ENCODE measurements at places on chromosomes 5 and 9.

DNA sequence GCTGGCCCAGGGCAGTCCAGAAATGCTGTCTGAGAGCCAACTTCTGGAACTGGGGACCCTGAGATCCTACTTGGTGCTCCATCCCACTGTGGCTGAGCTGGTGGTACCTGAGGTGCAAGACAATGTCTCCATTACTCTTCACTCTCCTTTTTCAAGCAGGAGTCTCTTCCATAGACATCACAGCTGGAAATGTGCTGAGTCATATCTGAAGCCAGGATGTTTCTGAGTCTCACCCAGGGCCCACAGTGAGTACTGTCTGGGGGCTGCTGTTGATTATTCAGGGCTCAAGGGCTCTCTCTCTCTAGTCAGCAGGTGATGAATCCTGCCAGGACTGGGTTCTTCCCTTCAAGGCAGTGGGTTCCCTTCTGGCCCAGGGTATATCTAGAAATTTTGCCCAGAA is 145.2 kb upstream of the TAS2R1 start:
- DNase-seq = no peak

- no peak for DNase-seq
Measured at GRCh38 chr5:143261748-143262392, 141.6 kb downstream of the NR3C1 start.

DNA sequence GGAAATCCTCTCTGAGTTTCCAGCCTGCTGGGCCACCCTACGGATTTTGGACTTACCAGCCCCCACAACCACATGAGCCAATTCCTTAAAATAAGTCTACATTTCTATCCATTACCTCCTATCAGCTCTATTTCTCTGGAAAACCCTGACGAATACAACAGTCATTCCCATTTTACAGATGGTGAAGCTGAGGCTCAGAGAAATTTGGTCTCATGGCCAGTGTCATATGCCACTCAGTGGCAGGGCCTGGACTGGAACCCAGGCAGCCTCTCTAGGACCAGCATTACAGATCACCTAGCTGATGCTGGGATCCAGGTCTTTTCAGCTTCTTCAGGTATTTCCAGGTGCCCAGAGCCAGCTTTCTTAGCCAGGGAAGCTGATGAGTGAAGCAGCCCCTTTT is 45.0 kb upstream of the SH3PXD2B start:
- no peak for DNase-seq

DNA sequence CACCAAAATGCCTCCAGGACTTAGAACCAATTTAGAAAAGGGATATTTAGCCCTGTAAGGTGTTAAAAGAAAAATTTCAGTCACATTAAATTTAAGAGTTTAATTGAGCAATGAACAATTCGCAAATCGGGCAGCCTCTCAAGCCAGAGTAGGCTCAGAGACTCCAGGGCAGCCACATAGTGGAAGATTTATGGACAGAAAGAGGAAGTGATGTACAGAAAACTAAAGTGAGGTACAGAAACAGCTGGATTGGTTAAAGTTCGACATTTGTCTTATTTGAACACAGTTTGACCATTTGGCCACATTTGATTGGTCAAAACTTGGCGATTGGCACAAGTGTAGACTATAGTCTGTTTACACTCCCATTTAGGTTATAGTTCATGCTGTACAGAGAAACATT is 525.9 kb upstream of the ZNF608 start:
- DNase-seq = no peak

DNA sequence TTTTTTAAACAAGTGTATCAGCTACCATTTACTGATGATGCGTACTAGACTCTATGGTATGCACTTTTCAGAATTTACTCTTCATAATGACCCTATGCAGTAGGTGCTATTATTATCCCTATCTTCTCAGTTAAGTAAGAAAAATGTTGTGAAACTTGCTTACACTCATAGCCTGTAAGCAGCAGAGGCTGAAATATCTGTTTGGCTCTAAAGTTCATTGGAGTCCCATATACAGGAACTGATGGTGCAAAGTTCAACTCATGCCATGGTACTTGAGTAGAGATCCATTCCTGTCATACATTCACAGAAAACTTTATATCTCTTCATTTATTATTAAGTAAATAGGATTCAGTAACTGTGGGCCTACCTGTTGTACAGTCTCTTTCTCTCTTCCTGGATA is 41.4 kb upstream of the CCDC112 start:
- DNase-seq = no peak

DNA sequence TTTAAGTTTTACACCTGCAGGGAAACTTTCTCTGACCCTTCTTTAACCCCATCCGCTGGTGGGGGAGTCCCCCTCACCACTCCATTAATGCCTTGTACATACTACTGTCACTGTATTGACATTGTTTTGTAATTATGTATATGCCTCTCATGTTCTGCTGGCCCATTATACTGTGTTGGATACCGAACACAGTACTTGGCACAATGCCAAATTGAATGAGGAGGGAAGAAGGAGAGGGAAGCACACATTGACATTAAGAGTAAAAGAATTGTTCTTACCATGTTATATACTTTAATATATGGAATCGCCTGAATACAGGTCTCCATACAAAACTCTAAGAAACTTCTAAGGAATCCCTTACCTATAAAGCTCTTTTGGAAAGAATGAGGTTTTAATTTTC is 73.6 kb upstream of the GRHPR start:
- DNase-seq = no peak

DNA sequence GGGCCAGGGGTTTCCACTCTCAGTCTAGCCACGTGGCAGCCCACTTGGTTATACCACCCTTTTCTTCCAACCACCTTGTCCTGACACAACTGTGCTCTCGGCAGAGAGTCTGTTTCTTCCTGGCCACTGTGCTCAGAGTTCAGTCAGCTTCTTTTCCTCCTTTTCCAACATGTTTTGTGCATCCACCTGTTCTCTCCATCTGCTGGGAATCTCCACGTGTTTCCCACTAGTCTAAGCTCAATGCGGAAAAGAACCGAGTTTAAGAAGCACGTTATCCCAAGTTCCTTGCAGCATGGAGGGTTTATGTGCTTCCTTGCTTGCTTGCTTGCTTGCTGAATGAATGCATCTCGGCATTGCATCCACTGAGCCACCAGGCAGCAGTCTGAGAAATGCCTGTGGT is 543.6 kb upstream of the DAP start:
- no peak for DNase-seq

DNA sequence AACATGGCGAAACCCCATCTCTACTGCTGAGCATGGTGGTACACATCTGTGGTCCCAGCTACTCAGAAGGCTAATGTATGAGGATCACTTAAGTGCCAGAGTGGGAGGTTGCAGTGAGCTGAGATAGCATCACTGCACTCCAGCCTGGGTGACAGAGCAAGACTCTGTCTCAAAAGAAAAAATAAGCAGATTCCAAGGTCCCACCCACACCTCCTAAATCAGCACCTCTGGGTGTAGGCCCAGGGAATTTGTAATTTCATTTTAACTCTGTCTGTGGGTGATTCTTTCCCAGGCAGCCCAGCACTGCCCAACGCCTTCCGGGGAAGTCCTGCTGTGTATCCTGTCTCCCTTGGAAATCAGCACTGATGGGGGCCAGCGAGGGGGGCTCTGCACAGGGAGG is 12.5 kb downstream of the CAMK2A start:
- no peak for DNase-seq

- no peak for DNase-seq
Measured at GRCh38 chr5:128919542-128919941, 45.7 kb upstream of the SLC27A6 start.

DNA sequence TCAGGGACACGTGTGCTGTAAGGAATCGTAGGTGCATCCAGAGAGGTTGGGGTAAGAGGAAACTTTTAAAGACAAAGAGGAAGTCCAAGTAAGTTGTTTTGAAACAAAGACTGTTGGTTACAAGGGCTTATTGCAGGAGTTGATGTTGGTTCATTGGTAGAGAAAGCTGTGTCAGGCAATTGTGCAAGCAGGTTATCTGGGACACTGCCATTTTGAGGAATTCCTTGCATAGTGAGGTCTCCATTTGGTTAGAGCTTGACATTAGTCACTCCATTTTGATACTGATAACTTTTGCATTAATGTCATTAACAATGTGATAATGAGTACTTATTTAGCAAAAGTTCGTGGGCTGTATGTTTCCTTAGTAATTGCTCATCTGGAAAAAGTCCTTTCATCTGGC is 24.9 kb downstream of the CNOT6 start:
- no peak for DNase-seq

DNA sequence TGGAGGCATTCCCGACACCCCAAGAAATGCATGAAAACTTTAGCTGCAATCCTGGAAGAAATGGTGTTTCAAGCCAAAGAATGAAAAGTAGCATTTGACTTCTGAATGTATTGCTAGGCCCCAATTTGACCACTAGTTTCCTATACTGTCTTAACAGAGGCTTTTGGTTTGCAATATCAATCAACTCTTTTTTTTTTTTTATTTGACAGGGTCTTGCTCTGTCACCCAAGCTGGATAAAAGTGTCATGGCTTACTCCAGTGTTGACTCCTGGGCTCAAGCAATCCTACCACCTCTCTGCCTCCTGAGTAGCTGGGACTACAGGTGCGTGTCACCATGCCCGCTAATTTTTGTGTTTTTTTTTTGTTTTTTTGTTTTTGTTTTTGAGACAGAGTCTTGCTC is 3.2 kb upstream of the GPR107 start:
- DNase-seq = no peak

DNA sequence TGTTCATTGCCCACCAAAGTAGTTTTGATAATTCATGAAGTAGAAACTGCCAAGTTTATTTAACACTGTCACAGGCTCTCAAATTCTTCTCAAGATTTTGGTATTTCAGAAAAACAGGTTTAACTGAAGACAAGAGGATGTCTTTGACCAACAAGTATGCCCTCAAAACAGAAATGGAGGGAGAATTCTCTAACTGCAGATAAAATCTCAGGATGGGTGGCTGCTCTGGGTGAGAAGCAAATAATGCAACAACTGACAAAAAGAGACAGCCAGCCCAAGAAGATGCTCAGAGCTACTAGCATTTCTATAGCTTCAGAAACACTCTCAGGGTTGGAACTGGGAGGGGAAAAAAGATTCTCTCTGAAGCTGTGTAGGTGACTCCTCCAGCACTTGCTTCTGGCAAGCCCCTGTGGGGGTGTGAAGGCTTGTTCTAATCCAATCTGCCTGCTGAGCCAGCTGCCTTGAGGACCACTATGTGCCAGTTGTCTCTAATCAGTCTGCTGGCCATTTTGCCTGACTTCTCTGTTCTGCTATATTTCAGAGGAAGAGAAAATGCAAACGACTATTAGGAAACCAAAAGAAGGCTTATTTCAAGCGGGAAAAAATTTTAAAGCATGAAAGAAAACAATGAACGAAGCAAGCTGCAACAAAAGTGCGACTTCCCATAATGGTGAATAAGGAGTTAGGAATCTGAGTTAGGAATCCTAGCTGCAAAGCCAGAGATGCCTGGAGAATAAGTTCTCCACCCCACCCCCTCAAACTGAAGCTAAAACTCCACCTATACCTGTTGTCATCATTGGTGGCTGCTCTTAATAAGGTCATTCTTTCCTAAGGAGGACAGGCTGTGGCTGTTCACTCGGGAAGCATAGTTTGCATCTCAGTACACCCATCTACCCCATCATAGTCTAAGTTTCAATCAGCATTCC is 147.5 kb downstream of the GNAQ start:
- DNase-seq = no peak

DNA sequence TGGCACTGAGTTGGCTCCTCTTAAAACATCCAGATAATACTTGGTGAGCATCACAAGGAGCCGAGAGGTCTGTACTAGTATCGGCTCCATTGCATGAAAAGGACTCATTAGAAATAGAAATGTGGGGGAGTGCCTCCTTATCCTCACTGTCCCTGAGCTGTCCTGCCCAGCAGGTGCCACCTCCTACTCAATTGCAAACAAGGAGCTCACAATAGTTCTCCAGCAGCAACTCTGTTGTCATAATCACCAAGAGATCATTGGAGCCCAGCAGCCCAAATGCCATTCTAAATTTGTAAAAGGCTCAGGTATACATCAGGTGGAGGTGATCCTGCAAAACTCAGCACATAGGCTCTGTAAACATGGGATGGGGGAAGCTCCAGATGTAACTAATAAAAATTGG is 99.1 kb downstream of the PLK2 start:
- no peak for DNase-seq

DNA sequence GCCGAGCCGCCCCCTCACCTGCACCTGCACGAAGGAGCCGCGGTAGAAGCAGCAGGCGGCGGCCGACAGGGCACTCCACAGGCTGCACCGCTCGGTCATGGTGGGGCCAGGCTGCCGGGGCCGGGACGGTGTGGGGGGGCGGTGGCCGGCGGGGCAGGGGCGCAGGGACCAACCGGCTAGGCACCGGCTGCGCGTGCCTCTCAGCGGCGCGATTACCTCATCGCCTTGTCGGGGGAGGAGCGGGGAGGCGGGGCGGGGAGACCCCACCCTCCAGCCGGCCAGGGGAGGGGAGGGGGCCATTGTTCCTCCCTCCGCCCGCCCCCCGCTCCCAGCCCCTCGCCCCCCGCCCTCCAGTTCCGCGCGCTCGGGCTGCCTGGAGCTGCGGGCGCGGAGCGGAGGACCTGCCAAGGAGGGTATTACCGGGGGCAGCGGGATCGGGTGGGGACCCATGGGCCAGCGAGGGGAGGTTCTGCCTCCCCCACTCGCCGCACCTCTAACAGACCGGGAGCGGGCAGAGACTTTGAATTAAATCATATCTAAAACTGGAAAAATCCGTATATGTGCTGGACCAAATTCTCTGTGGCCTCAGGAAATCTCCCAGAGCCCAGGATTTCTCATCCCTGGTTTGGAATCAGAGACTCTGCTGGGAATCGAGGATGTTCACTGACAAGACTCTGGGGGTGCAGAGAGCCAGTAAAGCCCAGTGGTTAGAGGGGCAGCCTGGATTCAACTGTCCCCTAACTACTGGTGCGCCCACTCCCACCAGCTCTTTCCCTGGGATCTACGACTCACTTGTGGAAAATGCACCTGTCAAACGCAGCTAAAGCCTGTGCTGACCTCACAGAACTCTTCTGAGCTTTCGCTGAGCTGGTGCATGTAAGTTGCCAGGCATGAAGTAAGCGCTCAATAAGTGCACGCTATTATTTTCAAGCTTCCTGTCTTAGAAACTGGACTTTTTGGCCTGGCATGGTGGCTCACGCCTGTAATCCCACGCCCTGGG is 20.3 kb upstream of the TOR2A start:
- DNase-seq = no peak

DNA sequence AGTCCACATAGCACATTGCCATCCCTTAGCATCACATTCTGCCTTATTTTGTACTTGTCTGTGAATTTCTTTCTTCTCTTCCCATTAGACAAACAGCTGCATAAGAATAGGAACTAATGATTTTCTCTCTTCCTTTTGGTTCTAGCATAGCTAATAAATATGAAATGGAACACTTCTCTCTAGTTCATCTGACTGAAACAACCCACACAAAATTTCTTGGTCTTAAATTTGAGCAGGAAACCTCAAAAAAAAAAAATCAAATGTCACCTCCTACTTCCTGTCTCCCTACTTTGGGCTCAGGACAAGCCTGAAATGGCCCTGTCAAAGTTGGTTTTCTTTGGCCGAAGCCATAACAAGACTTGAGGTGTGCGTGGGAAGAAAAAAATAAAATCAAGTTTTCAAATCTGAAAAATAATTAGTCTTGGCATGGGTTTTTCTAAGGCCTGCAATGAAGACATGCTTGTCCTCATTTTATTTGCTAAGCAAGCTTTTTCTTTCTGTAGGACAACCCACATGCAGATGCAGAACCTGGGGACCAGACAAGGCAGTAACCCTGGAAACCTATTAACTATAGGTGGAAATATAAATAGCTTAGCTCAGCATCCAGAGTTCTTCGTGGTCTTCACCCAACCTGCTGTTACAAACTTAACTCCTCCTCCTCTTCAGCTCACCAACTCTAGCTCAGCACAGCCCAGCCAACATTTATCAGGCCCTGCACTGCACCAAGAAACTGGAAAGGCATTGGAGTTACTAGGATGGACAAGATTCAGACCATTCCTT is 523.5 kb upstream of the KLF4 start:
- no peak for DNase-seq

- no peak for DNase-seq
Measured at GRCh38 chr5:56128113-56128512, 105.0 kb downstream of the ANKRD55 start.
